NCI-H1105 (cell line): ENCODE measurements at places on chromosomes 7 and 10.

- no peak for DNase-seq
These were observed 141.6 kb downstream of the C1GALT1 start for GRCh38 chr7:7323921-7324320.

GRCh38 chr7:148727501-148728278 is 29.0 kb downstream of the CUL1 start:
- no peak for DNase-seq

DNA sequence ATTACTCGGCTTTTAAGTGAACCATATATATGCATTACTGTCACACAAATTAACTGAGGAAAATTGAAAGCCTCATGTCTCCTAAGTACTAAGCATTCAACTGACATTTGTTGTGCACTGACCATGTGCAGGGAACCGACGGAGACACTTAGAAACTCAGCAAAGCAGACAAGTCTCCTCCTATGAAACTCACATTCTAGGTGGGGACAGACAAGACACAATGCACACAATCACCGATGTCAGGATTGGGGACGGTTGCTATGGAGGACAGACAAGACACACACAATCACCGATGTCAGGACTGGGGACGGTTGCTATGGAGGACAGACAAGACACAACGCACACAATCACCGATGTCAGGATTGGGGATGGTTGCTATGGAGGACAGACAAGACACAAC is 134.0 kb downstream of the PTPRN2 start:
- DNase-seq = no peak

DNA sequence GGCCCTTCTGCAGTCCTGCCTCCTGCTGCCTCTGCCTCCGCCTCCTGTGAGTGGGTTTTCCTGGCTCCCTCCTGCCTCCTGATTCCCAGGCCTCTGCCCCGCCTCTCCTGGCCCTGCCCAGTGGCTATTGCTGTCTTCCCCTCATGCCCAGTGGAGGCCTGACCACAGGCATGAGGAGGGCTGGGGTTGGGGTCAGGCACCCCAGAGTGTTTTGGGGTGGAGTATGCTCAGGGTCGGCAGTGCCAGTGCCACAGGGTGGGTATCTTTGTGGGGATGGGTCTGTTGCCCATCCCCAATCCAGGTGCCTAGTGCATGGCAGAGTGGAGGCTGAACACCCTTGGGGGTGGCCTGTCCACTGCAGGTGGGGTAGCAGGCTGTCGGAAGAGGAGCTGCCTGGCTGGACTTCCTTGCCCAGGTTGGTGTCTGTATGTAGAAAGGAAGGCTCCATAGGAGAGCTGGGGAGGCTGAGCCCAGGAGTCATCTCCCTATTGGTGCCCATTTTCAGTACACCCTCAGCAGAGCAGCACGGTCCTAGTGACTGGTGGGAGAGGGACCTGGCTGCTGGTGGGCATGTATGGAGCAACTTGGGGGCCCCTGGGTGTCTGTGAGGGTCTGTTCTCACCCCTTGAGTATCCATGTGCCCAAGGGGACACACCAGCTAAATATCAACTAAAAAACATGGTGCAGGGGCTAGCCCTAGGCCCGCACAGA is 62.2 kb downstream of the ARHGAP22 start:
- DNase-seq = no peak
